Fibroblast of villous mesenchyme (primary cell): ENCODE measurements at places on chromosomes 12 and 14. TPM values are rescaled to one million over a fixed set of nuclear protein-coding genes. Genes with fewer than 3 reads are reported as not detected.

- DNase-seq = peak; percentile 54
Measured at GRCh38 chr12:94875525-94875924, 128.0 kb downstream of the NDUFA12 start.

DNA sequence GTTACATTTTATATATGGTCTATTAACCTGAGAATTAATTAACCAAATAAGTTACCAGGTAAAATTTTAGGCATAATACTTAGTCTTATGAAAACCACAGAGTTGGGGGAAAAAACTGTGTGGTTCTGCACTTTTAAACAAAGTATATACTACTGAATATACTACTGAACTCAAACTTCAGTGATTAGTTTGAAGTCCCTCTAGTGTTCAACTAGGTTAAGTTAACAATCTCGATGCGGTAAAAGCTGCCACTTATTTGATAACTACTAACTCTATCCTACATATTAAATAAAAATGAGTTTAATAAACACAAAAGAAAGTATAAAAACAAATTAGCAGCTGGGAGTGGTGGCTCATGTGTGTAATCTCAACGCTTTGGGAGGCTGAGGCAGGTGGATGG lies 56.7 kb downstream of the MED13L start:
- DNase-seq = no peak

GRCh38 chr12:116551952-116552772 lies 7.0 kb upstream of the MAP1LC3B2 start:
- DNase-seq = peak; percentile 77

DNA sequence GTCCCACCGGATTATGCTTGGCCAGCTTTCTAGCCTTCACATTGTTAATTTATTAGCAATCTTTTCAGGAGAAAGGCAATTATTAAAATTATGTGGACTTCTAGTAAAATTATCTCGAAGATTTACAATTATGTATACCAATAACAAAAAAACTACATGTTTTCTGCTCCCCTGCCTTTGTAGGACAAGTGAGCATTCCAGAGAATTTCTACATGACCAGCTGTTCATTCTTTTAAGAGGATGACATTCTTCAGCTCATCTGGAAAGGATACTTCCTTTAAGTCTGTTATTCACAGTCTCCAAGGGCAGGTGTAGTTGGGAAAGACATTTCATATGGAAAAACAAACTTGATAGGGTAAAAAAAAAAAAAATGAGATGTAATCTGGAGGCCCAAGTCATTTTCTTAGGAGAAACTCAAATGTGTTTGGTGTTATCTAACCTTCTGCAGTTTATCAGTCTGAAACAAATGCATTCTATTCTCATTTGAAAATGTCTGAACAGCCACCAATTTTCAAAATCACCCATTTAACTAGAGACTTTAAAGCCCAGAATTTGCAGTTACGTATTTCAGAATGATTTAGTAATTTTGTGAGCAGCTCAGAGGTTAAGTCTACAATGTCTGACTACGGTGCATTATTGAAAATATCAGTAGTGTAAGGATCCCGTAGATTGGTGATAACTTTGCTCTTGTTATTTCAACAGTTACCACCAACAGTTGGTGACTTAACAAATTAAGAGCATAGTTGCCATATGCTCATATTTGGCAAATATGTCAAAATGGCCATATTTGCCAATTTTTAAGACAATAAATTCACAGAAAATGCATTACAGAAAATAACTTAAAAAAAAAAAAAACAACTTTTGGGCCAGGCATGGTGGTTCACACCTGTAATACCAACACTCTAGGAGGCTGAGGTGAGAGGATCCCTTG lies 1.8 kb upstream of the PHLDA1 start:
- peak; percentile 64 for DNase-seq

DNA sequence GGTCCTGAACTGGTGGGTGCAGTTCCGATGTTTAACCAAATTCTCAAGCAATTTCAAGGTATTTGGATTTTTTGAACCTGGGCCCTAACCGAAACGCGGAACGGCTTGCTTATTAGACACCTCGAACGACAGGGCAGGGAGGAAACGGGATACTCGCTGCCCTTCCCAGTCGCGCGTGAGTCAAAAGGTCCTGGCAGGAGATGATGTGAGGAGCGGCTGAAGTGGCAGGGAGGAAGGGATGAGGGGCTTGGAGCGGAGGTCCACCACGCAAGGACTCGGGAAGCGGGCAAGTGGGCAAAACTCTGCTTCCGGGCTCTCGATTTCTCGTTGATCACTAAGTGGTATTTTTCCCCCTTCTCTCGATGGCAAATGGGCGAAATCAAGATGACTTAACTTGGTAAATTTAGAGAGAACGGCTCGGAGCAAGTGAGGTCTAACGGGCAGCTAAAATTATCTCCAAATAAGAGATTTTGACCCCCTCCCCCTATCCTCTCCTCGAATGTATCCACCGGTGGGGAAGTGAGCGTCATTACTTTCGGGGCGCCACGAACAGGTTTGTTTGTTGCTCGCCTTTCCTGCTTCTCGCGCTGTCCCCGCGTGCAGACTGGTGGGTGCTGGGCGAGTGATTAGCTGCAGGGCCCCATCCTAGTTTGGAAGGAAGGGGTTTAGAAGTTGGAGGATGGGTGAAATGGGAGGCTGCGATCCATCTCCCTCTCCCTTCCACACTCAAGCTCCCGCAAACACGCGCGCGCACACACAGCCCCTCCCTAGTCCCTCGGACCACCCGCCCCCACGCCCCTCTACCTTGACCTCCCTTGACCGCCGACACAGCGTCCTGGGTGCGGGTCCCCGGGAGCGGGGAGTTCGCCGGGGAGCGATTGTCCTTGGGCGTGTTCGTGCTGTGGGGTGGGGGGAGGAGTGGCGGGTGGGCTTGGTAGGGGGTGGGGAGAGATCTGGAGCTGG lies 986 bp upstream of the NTF3 start:
- no peak for DNase-seq

DNA sequence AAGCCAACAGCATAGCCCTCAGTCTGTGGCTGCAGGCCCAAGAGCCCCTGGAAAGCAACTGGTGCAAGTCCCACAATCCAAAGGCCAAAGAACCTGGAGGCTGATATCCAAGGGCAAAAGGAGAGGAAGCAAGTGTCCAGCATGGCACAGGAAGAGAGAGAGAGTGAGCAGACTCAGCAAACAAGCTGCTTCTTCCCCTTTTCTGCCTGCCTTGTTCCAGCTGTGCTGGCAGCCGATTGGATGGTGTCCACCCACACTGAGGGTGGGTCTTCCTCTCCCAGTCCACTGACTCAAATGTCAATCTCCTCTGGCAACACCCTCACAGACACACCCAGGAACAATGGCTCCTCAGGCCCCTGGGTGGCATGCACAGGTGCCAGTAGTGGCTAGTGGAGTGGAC lies 33.5 kb downstream of the SMCO2 start:
- no peak for DNase-seq

Gene C3AR1
- under 0.01 TPM in 2 replicates for total RNA-seq

Gene FITM1
- not detected in 2 replicates for total RNA-seq
